ENCODE measurements at places on chromosomes 12 and 14.

GRCh38 chr12:10968765-10969456, 17.8 kb downstream of the TAS2R50 start:
- DNase-seq, result no peak

DNA sequence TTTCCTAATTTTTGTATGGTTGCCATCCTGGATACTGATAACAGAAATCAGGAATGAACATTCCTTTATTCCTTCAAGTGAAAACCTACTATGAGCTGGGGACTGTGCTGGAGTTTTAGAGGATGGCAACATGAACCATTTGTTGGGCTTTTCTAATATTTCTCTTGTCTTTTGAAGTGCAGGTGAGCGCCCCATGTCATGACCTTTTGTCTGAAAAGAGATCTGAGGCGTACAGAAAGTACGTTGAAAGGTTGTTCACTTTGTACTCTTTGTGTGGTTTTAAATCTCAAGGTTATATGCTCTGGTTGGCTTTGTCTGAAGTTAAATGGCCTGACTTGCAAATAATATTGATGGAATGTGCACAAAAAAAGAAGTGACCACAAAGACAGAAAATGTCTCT, 79.0 kb downstream of the GAS2L3 start:
- DNase-seq, result no peak

DNA sequence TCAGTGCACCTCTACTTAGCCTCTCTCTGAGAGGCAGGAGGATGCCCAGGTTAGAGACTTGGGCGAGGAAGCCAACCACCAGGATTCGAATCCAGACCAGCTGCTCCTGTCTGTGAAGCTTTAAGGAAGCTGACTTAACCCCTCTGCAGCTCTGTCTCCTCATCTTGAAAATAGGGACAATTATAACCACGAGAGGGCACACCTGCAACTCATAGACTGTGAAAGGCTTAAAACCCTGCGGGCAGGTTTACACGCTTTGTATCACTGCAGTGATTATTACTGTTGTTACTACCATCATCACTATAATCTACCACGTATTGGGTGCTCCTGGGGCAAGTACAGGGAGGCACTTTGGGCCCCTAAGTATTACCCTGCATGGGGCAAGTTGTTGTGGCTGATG, 379.8 kb downstream of the VRK1 start:
- no peak for DNase-seq

DNA sequence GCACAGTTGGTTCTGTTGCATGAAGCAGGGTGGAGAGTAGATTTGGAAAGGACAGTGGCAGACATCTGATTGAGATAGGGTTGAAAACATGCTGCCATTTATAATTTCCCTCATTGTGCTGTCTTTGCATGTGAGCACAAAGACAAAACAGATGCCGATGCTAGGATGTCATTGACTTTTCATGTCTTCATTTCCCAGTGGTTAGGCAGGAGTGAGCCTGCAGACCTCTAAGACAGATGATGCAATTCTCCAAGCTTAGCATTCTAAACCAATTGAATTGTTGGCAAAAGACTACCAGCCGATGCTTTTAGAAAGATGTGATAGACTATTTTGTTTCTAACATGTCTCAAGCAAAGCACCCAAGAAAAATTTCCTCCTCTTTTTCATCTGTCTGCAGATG, 37.1 kb upstream of the PELI2 start:
- DNase-seq, result no peak

DNA sequence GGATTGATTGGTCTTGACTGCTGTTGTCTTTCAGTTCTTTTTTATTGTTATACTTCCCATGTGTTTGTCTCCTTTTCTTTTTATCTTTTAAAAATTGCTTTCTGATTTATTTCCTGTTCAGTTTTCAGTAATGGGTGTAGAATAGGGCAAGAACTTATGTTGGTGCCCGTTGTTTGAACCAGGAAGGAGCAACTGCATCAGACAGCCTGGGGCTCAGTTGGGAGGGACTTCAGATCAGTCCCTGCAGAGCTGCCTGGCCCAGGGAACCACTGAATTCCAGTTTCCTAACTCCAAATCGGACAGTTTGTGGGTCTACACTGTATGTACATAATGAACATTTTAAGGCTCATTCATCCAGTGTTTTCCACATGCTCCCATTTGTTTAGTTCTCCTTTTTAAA, 64.9 kb downstream of the FBXO34 start:
- DNase-seq, result no peak

DNA sequence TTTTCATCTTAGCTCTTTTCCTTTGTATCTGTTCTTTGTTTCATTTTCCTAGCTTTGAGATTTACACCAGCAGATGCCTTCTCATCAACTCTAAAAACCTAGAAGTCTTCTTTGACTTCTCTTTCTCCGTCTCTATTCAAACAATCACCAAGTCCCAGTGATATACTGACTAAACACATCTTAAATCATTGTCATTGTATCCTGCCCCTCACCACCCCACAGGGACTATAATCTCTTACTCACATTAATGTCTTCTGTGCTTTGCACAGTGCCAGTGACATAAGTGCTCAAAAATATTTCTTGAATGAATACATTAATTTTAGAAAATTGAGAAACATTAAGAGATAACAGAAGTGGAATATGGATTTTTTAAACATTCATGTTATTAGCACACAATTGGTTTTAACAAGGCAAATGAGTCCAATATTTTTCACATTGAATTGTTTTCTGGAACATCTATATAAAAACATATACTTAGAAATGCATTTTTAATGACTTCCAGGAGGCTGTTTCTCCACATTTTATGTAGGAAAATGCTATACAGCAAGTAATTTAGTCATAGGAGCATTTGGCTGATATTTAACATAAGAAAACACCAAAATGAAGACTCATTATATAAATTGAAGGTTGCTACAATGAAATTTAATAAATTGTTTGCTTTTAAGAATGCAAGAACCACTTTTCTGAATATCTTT, 472.8 kb upstream of the PRICKLE1 start:
- no peak for DNase-seq

DNA sequence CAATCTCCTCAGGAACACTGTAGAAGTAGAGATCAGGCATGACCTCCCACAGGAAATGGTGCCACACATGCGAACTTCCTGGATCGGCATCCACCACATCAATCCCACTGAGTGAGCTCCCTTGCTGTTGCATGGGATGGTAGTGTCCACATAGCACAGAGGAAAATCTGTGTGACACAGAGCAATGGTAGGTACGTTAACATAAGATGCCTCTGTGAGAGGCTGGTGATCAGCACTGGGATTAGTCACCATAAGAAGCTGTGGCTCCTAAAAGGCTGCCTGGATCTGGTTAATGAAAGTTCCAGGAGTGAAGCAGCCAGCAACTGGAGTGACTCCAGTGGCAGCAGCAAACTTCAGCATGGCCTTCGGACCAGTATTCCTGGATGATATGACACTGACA, 21.8 kb downstream of the WDHD1 start:
- DNase-seq, result no peak

DNA sequence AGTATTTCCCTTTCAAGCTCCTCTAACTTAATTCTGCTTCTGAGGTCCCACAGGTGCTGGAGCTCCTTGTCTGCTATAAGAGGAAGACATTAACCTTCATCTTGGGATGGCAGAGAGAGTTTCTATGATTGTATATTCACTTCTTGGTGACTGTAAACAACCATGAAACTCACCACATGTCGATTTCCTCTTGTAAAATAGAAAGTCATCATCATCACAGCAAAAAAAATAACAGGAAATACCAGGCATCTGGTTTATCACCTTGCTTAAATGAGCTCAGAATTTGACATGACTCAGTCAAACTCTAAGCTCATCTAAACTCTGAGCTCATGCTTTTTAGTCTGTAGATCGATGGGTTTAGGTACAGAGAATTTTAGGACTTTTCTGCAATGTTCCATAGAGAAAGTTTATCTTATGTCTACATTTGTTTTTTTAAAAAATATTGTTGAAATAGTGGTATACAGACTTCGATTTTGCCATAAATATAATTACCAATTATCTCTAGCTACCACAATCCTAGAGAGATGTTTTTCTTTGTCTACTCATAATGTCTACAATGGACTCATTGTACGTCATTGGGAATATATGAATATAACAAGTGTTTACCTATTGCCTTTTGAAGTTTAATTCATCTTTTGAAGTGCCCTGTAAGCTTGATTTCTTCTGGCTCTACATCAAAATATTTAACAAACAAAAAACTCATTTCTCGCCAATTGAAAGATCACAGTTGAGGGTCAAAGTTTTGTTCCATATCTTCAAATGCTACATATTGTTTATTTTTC, 58.4 kb downstream of the IGF1 start:
- no peak for DNase-seq

GRCh38 chr12:42299392-42300308, 26.2 kb downstream of the ZCRB1 start:
- DNase-seq, result peak; percentile 47

DNA sequence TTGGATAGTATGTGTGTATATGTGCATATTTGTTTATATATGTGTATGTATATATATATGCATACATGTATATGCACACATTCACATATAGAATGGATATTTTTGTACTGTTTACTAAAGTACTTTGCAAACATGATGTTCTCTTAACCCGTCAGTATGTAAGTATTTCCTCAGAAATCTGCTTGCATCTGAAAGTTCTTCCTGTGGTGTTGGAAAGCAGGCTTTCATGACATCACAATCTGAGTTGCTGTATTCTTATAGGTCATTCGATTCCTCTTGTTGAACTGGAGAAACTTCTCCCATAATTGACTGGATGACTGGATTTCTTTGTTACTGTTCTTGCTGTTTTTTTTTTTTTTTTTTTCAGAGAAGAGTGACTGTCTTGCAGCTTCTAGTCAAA, 29.1 kb downstream of the GABARAPL1 start:
- DNase-seq, result no peak

DNA sequence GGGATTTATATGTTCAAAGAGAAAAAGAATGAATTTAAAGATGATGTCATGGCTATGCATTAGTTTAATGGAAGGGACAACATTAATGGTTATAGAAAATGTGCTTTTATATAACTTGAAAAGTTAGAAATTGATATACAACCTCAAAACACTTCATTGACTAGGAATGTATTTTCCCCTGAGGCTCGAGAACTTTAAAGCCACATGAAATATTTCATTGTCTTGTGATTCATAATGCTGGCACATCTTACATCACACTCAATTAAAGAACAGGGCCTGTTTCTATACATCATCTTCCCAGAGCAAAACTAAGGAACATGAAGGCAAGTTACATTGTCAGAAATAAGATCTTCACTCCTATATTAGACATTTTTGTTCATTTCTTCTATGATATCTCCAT, 35.2 kb upstream of the PAWR start:
- DNase-seq, result no peak

DNA sequence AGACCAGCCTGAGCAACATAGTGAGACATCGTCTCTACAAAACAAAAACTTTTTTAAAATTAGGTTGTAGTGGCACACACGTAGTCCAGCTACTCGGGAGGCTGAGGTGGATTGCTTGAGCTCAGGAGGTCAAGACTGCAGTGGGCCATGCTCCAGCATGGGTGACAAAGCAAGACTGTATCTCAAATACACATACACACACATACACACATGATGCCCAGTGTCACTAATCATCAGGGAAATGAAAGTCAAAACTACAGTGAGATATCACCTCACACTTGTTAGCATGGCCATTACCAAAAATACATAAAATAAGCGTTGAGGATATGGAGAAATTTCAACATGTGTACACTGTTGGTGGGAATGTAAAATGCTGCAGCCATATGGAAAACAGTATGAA, 33.2 kb upstream of the KICS2 start:
- DNase-seq, result no peak

DNA sequence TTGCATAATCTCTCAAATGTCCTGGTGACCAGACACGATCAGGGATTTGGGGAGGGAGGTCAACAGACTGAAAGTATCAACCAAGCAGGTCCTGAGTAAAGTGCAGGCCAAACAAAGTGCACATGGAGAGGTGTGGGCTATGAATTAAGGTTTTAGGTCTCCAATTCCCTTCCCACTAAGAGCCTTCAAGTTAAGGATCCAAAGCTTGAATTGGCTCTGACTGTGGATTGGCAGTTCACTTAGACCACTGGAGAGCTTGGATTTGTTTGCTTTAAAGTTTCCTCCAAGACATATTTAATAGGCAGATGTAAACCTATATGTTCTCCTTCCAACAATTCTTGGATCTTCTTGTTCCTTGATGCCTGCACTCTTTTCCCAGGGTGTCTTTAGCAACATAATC, 129.6 kb upstream of the IGF1 start:
- no peak for DNase-seq

- no peak for DNase-seq
Observed at GRCh38 chr12:45732936-45733335, 3.4 kb downstream of the ARID2 start.

GRCh38 chr12:132529156-132529839, 39.3 kb downstream of the FBRSL1 start:
- no peak for DNase-seq

- DNase-seq, result no peak
Observed at GRCh38 chr12:121668750-121669520, 519 bp downstream of the MORN3 start.

- DNase-seq, result no peak
Observed at GRCh38 chr12:19506497-19506896, 67.2 kb downstream of the AEBP2 start.

DNA sequence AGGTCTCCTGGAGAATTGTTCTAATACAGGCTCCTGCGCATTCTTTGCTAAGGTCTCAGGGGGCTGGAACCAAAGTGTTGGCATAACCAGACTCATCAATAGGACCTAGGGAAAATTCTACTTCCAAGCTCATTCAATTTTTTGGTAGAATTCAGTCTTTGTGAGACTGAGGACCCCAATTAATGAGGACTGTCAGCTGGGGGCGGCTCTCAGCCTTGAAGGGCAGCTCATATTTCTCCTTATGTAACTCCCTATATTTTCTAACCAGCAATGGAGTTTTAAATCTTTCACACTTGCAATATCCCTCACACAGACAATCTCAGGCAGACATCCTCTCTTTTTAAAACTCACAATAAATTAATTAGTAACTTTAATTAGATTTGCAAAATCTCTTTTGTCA, 476.4 kb upstream of the LRFN5 start:
- no peak for DNase-seq

DNA sequence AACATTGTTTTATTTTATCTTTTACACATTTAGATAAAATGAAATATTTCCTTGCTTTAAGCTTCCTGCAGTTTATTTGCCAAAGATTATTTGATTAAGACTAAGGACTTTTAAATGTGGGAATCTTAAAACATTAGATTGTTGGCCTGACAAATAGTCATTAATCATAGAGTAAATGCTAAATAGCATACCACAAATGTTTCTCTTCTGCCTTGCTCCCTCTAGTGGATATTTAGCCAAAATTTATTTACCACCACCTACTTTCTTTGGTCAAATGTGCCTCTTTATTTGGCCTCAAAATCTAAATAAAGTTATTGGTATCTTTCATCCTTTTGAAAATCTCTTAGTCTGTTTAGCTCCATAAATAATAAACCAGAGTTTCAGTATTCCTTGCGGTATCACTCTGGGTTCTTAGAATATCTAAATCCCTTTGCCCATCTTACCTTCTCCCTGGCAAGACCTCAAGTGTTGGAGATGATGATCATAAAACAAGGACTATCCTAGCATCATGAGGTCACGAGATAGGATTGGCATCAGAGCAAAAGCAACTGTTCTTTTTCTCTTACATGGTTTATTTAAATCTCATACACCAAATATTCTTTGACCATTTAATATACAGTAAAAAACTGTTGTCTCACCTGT, 150.6 kb upstream of the AEBP2 start:
- no peak for DNase-seq

Data from stimulated activated CD4-positive, alpha-beta T cell treated with anti-CD3 and anti-CD28 coated beads, TNF-alpha, amount 100 ng/mL, for 48 hours (primary cell).